GM03348 (cell line): ENCODE measurements at places on chromosomes 1 and 21.

- DNase-seq, result peak; percentile 61
Observed at GRCh38 chr21:45209046-45209445, 78.6 kb downstream of the POFUT2 start.

- no peak for DNase-seq
Observed at GRCh38 chr1:34511802-34512201, 243.0 kb upstream of the GJB5 start.

DNA sequence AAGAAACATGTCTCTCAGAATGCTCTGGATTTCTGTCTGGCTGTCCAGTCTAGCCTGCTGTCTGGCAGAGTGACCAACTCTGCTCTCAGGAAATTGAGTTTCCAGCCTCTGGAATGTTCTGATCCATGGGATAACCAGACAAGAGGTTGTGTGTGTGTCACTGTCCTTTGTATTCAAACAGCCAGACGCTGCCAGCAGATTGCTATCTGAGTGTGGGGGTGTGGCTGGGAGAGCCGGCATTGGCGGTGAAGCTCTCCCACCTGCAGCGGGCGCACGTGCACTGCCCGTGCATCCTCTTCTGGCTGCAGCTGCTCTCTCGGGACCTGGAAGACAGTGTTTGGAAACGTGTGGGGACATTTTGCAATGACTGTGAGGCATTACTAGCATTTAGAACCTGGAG is 26.1 kb downstream of the PKP1 start:
- DNase-seq, result peak; percentile 71

- DNase-seq, result no peak
Observed at GRCh38 chr1:246815693-246816270, 91.6 kb downstream of the SCCPDH start.

GRCh38 chr1:14190508-14190907 is 408.0 kb upstream of the KAZN start:
- no peak for DNase-seq

DNA sequence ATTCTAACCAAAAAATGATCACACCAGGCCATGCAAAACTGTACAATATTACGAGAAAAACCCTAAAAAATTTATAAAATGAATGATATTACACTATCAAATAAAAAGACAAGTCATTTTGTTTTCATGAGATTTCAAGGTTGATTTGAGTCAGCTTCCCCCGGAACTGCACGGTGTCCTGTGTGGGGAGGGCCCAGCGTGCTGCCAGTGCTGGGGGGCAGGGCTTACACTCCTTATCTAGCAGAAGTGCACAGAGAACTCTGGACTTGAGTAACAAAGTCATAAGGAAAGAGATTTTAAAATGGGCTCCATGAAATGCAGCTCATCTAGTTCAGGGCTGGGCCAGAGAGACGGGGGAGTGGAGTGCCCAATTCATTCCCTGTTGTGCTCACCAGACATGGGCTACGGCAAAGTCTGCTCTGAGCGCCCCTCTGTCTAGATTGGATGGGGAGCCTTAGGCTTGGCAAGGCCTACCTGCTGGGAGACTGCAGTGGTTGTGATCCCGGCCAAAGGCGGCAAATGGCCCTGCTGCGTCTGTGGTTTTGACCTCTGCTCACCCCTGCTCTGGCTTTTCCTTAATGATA is 50.1 kb downstream of the COQ8A start:
- no peak for DNase-seq

- DNase-seq, result peak; percentile 59
Observed at GRCh38 chr1:10031461-10031860, 1.3 kb upstream of the UBE4B start.

DNA sequence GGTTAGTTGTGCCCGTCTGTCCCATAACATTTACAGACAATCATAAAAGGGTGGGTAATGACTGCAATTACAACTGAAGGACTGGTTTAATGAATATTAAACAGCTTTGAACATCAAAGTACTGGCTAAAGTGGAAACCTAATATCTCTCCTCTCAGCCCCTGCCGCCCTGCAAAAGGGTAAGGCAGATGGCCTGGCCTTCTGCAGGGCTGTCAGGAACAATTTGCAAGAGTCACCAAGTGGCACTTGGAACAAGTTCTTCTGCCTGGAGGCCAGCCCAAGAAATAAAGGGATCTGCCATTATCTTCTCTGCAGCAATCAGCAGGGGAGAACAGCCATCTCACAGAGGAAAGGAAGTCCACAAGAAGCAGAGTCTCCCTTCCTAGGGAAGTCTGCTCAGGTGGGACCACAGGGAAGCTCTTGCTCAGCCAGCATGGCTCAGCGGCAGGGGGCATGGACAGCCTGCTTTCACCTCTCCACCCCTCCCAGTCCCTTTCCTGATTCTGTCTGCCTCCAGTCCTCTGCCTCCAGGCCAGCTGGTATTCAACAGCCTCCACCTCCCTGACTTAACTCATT is 96.1 kb downstream of the TRABD2B start:
- DNase-seq, result no peak

DNA sequence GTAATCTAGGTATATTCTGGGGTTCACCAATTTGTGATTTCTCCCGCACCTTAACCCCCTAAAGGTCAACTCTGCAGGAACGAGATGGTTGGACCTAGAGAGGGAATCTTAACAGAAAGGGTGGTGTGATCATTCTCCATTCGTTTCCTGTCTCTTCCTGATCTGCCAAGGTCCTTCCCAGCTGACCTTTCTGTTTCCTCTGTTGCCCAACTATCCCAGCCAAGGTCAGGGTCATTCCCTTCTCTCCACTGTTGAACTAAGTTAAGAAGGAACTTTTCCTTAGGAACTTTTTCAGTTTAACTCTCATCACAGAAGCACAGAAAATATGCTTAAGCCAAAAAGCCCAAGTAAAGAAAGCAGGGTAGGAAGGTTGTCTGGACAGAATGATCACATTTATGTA is 49.3 kb downstream of the KAZN start:
- no peak for DNase-seq

GRCh38 chr1:185317886-185318310 is 855 bp upstream of the IVNS1ABP start:
- peak; percentile 29 for DNase-seq

GRCh38 chr1:113185463-113186104 is 112.6 kb downstream of the LRIG2 start:
- no peak for DNase-seq

GRCh38 chr1:25796811-25797458 is 3.1 kb upstream of the SELENON start:
- DNase-seq, result peak; percentile 89

DNA sequence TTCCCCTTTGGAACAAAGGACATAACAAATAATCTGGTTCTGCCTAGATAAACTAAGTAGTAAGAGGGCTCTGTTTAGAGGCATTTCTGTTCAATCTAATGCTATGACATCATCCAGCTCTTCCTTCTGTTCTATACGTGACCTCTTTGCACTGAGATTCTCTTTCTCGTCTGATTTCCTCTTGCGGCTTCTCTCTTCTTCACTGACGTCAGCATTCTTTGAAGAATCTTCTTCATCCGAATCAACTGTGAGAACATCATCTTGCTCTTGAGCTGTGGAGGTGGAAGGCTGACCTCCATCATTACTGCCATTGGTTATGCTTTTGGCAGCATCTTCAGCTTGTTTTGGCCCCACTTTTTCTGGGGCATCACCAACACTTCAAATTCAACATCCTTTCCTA is 130.4 kb downstream of the HS2ST1 start:
- DNase-seq, result no peak

DNA sequence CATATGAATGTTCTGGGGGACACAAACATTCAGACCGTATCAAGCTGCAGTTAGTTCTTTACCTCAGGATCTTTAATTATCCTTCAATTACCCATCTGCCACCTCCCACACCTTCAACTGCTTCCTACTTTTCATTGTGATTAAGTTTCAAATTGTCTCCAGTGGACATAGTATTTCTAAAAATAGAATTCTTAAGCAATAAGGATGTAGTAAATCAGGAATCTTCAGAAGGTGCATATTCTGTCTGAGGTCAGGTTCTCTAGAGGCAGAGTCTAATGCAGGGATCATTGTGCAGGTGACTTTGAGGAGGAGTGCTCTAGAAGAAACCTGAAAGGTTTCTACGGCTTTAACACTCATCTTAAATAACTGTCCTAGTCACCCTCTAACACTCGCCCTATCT is 102.6 kb upstream of the PPP2R5A start:
- no peak for DNase-seq

DNA sequence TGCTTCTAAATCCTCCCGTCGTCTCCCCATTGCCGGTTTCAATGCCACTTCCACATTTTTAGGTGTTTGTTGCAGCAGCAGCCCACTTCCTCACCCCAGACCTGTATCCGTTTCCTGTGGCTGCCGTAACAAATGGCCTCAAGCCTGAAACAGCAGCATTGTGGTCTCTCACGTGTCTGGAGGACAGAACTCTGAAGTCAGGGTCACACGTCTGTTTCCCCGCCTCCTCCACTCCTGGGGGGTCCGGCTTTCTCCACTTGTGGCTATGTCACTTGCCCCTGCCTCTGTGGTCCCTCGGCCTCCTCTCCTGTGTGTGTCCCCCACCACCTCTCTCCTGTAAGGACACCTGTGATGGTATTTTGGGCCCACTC is 21.8 kb downstream of the TRPM2 start:
- no peak for DNase-seq

DNA sequence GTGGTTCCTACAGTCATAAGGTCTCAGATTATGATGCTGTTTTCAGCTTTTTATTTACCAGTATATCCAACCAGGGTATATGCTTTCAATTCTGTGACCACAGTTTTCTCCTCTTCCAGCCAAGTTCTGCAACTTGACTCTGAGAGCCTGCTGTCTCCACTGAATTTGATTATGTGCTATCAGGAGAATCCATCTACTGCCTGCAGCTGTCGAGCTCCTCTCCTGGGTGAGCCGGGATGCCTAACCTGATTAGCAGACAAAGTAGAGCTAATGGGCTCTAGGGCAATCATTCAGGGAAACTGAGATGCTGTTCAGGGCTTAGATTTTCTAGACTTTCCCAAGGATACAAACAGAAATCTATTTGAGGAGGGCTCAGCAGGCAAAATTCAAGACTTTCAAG is 271.5 kb upstream of the BEND5 start:
- no peak for DNase-seq

DNA sequence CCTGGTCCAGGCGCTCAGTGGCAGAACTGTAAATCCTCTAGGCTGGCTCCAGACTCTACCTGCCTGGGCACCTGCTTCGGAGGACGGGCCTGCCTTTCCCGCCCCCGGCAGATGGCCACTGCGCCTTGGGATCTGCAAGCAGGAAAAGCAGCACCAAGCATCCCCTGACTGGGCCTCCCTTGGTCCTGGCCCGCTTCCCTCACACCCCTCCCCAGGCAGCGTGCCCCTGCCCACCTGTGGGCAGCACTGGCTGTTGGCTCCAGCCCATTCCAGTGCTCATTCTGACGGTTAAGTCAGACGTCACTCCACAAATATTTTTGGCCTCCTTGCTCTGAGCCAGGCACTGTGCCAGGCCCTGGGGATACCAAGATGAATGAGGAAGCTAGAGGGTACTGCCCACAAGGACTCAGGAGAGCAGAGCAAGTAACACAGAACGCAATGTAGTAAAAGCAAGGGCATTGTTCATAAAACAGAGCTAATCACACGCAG is 22.0 kb upstream of the BLACAT1 start:
- peak; percentile 38 for DNase-seq

- DNase-seq, result no peak
Observed at GRCh38 chr1:53547231-53547790, 88.1 kb downstream of the DMRTB1 start.

GRCh38 chr1:179924268-179924667 is 30.3 kb upstream of the CEP350 start:
- DNase-seq, result no peak

DNA sequence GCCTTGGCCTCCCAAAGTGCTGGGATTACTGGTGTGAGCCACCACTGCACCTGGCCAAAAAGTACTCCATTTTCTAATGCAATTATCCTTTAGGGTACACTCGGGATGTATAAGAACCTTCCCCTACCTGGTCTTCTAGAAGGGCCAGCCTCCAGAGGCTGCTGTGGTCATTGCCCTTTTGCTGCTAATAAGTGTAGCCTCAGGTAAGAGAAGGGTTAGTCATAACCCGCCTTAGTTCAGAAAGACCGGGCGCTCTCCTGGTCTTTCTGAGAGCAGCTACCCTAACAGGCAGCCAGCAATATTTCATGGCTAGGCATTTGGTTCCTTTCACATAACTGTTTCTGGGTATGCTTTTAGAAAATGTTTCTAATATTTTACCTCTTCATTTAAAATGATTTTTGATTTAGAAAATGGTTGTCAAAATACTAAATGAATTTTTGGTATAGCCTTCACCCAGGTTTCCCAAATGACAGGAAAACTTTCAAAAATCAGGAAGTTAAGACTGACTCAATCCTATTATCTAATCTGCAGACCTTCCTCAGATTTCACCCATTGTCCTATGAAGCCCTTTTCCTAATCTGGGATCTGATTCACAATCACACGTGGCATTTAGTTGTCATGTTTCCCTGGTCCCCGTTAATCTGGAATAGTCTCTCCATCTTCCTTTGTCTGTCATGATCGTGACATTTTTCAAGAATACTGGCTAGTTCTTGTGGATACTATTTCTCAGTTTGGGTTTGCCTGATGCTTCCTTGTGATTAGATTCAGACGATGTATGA is 479.0 kb downstream of the SIPA1L2 start:
- DNase-seq, result no peak

GRCh38 chr1:9435153-9435636 is 104.1 kb upstream of the SLC25A33 start:
- DNase-seq, result no peak

DNA sequence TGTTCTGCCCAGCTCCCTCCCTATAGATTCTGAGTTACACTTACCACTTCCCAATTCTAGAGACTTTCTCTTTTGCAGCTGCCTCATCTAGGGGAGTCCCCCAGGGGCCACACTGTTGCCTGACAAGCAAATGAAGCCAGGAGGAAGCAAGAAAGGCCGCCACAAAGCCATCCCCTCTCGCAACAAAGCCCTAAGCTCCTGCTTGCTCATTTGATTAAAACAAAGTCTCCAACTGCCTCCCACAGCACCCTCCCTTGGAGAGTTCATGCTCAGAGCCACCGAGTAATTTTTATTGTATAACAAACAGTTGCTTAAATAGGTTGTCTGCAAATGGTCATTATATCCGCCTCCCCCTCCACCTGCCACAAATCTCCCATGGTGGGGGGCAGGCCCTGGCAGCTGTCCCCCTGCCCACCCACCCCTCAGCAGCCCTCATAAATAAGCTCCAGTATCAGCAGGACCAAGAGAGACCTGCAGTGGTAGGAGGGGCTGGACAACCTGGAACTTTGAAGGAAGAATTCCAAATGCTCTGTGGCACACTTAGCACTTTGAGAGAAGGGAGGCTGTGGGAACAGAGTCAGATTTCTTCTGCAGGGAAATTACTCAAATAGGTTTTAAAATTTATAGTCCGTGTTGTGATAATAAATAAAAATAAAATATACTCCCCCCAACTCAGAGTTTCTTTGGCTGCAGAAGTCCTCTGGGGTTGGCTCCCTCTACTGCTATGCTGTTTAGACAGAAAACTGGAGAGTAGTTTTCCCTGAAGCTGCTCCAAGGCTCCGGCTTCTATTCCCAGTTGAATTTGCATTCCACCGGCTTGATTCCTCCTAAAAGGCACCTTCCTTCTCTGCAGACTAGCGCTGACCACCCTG is 237.5 kb downstream of the TTLL7 start:
- DNase-seq, result no peak

GRCh38 chr1:191886977-191887376 is 271.3 kb upstream of the RGS18 start:
- DNase-seq, result no peak

- DNase-seq, result no peak
Observed at GRCh38 chr21:45415188-45415942, 10.4 kb downstream of the COL18A1 start.

- no peak for DNase-seq
Observed at GRCh38 chr1:178875936-178876335, 5.1 kb upstream of the ANGPTL1 start.
